ENCODE measurements at places on chromosomes 1 and 21.
A peak's percentile ranks its signal among the peaks of the same experiment; 100 is the strongest.

DNA sequence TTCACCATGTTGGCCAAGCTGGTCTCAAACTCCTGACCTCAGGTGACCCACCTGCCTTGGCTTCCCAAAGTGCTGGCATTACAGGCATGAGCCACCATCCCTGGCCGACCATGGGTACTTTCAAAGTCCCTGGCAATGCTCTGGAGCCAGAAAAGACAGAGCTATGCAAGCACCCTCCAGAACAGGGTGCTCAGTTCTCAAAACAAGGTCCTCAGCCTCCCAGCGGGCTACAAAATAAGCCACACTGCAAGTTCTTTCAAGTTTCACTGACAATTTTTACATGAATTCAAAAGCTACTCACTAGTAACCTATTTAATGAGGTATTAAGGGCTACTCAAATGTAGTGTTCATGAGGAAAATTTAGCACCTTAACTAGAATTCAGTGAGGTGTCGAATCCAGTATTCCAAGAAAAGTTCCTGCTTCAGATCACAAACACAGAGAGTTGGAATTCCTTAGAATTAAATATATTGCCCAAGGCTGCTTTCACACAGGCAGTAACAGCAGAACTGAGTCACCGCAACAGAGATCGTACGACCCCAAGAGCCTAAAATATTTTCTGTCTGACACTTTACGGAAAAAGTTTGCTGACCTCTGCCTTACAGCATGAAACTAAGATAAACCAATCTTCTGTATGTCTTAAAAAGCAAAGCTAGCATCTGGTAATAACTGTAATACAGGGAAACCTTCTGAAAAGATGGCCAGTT, 60.7 kb downstream of the HSF2BP start:
- DNase-seq: no peak

DNA sequence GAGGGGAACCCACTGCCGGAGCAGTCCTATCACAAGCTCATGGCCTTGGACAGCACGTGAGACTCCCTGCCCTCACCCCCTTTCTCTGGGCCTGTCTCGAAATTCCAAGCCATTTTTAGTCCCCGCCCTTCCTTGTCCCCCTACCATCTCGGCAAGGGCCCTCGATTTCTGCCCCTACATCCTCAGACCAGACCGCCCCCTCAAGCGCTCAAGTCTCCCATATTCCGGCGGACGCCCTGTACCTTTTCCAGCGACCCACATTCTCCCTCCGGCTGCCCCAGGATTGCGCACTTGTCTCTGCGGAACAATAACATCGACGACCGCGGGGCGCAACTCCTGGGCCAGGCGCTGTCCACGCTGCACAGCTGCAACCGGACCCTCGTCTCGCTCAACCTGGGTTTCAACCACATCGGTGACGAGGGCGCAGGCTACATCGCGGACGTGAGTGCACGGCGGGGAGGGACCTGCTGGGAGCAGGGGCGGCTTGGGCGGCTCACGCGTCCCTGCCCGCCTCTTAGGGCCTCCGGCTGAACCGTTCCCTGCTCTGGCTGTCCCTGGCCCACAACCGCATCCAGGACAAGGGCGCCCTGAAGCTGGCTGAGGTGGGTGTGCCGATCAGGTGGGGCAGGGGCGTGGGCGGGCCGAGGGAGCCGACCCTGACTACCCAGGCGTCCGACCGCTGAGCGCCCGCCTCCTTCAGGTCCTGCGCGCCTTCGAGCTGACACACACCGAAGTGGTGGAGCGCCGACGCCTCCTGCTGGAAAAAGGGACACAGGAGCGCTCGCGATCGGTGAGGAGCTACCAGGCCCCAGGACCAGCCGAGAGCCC, 7.0 kb downstream of the LRRC71 start:
- peak; percentile 62 for DNase-seq

DNA sequence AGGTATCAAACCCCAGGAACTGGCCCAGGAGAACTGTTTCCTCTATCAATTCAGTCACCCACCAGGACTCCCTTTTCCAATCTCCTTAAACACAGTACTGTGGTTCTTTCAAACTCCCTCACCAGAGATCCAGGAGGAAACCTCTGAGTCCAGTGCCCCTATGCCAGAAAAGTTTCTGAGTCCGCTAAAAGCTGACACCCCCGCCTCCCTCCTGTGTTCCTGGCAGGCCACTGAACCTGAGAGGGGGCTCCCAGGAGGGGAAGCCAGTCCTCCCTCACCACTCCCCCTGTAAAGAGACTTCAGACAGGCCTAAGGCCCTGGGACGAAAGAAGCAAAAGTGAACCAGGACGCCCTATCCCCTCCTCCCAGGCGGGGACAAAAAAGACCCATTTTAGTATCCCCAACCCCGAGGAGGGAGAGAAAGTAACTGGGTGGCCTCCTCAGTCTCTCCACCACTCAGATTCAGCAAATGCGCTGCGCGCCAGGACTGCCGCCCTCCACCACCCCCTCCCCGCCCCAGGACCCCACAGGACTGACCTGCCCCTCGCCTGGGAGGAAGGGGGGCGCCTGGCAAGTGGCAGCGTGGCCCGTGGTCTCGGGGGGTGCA, 624 bp downstream of the SLC41A1 start:
- no peak for DNase-seq

- no peak for DNase-seq
Measured at GRCh38 chr1:118271883-118272282, 86.9 kb upstream of the SPAG17 start.

DNA sequence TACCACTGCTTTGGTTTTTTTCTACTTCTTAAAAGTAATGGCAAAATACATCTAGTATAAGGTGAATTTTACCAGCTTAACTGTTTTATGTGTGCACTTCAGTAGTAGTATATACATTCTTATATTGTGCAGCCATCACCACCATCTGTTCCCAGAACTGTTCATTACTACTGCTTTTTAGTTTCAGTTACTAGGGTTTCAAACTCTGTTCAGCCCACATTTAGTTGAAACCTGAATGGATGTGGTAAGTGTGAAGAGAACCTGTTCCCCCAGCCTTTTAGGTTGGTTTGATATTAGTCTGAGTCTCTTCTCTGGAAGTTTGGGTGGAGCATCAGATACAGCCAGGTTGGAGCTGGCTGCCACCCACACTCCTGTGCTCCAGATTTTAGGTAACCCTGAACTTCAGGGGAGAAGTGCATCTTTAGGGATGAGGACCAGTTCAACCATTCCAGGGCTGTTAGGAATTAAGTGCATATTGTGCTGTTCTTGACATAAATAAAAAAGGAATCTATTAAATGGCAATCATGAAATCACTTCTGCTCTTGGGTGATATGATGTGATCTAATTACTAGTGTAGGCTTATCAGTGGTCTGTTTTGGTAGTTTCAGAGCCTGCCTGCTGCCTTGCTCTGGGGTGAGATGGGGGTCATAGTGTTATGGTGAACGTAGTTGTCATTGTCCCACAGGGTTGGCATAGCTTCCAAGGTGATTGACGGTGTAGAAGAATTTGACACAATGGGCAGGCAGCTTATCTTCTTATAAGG, 32.1 kb downstream of the URB2 start:
- DNase-seq: no peak

DNA sequence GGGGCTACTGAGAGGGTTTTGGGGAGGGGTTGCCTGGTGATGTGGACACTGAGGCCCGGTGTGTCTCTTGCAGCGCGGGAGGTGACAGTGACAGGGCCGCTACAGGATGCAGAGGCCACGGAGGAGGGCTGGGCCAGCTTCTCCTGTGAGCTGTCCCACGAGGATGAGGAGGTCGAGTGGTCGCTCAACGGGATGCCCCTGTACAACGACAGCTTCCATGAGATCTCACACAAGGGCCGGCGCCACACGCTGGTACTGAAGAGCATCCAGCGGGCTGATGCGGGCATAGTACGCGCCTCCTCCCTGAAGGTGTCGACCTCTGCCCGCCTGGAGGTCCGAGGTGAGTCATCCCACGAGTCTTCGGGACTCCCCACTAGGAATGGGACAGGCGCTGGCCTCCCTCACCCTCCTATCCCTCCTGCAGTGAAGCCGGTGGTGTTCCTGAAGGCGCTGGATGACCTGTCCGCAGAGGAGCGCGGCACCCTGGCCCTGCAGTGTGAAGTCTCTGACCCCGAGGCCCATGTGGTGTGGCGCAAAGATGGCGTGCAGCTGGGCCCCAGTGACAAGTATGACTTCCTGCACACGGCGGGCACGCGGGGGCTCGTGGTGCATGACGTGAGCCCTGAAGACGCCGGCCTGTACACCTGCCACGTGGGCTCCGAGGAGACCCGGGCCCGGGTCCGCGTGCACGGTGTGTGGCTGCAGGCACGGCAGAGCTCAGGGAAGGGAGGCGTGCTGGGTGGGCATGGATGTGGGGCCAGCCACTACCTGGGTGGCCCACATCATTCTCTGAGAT, 72.5 kb downstream of the OBSCN start:
- DNase-seq: no peak

DNA sequence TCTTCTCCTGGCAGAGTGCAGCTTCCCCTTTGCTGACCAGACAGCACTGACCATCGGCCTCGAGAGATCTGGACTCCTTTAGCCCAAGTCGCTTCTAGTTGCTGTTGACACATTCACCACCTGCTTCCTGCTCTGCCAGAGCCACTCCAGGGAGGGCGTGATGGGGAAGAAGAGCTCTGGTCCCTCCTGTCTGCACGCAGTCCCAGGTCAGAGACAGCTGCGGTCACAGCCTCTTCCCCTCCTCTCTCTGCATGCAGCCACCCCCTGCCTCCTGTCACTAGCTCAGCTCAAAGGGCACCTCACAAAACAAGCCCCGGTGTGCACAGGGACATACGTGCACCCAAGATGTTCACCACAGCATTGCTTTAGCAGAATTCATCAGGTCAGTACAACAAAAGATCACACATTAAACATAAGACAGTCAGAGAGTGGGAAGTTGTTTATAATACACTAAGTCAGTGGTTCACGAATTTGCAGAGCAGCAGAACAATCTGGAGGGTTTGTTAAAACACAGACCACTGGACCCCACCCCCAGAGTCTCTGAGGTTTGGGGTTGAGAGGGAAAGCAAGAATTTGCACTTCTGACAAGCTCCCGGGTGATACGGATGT, 132.9 kb downstream of the SYF2 start:
- peak; percentile 40 for DNase-seq

- DNase-seq: peak; percentile 62
Measured at GRCh38 chr1:231603598-231604275, 22.9 kb upstream of the DISC1 start.

DNA sequence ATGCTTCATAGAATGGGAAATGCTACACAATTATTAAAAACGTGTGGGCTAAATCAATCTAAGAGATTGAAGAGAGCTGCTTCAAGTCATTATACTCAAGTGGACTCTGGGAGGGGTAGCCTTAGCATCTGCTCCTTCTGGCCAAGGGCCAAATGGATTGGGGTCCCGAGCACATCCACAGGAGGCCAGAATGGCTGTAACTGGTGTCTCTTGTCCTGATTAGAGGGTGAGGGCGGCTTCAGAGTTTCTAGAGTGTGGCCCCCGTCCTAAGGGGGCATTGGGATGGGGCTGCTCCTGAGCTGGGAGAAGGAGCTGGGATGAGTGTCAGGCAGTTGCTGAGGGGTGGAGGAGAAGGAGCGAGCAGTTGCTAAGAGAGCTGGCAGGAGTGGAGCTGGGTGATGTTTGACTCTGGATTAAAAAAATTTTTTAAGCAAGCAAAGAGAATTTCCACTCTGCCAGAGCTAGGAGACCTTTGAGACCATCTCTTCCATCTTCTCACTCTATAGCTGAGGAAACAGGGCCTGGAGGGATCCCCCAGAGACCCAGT, 71.3 kb upstream of the TLR5 start:
- DNase-seq: no peak

DNA sequence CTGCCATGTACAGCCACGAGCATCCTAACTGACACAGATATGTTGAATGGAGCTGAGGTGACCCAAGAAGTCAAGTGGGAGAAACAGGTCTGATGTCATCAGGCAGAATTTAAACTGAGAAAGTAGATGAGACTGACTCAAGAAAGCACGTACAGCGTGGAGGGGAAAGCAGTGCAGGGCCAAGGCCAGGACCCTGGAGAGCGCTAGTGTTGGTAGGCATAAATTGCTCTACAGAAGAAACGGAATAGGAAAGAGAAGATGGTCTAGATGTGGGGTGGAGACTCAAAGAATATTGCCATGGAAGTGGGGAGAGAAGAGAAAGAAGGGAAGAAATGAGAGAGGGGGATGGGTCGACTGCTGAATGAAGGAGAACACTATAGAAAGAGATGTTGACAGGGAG, 45.3 kb upstream of the GJB5 start:
- DNase-seq: no peak

GRCh38 chr21:37196847-37197246, 70.3 kb downstream of the VPS26C start:
- DNase-seq: no peak

GRCh38 chr1:43531107-43531905, 623 bp downstream of the PTPRF start:
- peak; percentile 29 for DNase-seq

DNA sequence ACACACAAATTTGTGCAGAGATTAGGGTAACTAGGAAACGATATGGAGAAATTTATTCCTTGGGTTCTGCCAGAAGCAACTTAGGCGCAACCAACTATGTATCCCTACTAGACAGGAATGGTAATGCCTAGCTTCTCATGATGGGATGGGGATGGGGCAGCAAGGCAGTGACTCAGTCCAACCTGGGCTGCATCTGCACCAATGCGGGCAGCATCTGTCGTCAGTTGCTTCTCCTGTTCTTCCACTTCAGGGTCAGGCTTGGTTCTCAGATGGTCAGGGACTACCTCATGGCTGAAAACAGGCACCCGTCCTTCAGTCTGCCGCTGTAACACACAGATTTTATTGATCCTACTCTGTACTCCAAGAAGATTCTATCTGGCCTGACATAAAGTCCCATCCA, 2.9 kb downstream of the MED8 start:
- DNase-seq: no peak

DNA sequence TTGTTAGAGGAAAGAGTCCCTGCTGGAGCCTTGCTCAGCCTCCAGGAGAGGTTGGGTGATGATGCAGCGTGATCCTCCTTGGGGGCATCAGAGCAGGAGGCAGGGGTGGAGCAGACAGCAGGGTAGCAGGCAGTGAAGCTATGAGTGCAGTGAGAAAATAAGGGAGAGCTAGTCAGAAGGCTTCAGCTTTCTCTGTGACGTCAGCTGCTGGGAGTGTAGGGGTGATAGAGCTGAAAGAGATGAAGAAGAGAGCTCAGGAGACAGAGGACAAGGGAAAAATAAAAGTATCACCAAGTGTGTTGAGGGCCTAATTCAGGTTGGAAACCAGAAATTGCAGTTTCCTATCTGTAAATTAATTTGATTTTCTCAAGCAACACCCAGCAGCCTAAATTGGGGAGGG, 2.2 kb upstream of the ADAM30 start:
- no peak for DNase-seq

GRCh38 chr21:44658541-44658910, 794 bp downstream of the KRTAP12-3 start:
- no peak for DNase-seq
